ENCODE measurements at places on chromosomes 4 and X.
A peak's percentile ranks its signal among the peaks of the same experiment; 100 is the strongest.

DNA sequence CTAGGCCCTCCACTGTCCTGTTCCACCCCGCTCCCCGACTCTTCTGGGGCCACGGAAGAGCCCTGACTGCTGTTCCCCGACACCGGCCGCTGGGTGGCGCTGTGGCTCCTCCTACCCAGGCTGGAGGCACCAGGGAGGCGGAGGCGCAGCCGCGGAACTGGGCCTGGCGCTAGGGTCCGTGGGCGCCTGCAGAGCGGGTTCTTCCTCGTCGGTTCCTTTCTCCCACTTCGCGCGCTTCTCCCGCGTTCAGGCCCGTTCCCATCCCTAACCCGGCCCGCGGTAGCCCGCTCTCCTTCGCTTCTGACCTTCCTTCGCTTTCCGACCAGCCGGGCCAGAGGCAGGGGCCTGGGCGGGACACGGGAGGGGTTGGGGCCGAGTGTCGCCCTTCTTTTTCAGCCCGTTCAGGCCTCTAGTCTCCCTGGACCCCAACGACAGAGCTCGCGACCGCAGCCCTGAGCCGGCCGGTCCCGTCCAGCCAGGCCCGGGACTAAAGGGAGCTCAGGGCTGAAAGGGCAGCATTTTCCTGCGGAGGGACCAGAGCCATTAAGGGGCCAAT, 34.3 kb downstream of the NALF2 start:
- peak; percentile 16 for DNase-seq

DNA sequence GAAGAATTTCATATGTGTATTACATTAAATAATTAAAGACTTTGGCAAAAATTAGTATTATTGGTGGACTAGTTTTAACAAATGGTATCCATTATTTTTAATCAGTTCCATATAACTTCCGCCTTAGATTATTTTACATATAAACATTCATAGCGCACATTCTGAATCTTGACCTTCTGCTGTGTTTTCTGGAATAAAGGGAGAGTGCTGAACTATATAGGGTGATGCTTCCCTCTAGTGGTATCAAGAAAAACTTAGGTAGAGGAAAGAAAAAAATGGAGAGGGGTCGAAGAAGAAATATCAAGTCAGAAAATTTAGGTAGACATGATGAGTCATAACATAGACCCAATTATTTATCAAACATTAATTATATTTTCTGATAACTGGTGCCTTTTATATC, 155.6 kb upstream of the PACRGL start:
- no peak for DNase-seq

- no peak for DNase-seq
These were observed 25.2 kb upstream of the GK start for GRCh38 chrX:30627818-30628652.

GRCh38 chr4:25011135-25011866, 19.4 kb downstream of the LGI2 start:
- DNase-seq, result no peak

GRCh38 chr4:150944660-150945059, 70.4 kb downstream of the LRBA start:
- DNase-seq, result no peak

GRCh38 chrX:74369666-74370065, 51.6 kb upstream of the SLC16A2 start:
- no peak for DNase-seq

DNA sequence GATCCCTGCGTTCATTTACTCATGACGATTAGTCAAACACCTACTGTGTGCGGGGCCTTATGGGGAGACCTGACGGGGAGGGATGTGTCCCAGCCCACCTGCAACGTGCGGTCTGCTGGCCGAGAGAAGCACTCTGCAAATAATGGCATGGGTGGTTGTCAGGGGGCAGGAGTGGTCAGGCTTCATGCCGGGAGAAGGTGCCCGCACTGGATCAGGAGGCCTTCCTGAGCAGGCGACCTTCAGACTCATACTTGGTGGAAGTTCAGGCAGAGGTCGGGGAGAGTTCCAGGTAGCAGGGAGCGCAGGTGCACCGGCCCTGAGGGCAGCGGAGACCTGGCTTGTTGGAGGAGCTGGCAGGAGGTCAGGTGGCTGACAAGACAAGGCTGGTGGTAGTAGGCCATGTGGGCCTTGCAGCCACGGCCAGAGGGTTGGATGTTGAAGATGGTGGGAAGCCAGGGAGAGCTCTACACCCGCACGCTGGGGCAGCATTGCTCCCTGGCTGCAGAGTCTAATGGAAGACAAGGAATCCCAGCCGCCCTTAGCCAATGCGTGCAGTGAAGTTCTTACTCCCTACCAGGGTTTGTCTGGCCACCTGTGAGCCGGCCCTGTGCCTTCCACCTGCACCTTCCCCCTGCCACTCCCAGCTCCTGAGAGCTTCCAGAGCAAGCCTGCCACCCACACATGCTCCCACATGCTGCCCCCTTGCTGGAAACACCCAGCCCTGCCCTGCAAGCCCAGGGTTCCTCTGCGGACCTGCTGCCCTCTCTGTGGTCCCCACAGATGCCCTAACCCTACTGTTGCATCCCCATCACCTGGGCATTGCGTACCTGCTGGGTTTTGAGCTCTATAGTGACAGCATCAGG, 97.3 kb downstream of the PSAPL1 start:
- DNase-seq, result no peak

- DNase-seq, result no peak
These were observed 148.0 kb upstream of the WDFY3 start for GRCh38 chr4:85114526-85114925.

DNA sequence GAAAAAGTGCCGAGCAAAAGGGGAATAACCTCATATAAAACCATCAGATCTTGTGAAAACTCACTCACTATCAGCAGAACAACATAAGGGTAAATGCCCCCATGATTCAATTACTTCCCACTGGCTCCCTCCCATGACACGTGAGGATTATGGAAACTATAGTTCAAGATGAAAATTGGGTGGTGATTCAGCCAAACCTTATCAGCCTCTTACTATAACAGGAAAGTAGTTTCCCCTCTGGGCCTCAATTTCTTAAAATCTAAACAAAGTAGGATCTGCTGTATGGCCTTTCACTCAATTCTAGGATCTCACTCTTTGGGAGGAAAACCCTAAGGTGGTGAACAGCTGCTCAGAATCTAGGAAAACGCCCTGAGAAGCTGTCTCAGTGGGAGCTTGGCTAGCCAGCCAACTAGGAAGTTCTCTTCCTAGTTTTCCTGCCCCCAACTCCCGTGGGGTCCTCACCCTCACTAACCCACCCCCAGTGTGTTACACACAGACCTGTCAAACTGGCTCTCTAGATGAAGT, 1017.1 kb upstream of the HS3ST1 start:
- DNase-seq, result no peak

- DNase-seq, result no peak
These were observed 21.1 kb downstream of the ART3 start for GRCh38 chr4:76095568-76095967.

- no peak for DNase-seq
These were observed 386.1 kb upstream of the CNKSR2 start for GRCh38 chrX:20988118-20988517.

- DNase-seq, result no peak
These were observed 87.9 kb downstream of the WDFY3 start for GRCh38 chr4:84878546-84878945.

GRCh38 chrX:107825698-107826237, at the start of gene MID2:
Gene MID2 (plus strand): TSS chrX:107825866. CDS start chrX:107826427, 561 bp downstream.
- DNase-seq, result peak; percentile 25
